ENCODE measurements at places on chromosomes 4 and X.

GRCh38 chrX:65127842-65128241, 151.6 kb upstream of the ZC4H2 start:
- DNase-seq = no peak

- DNase-seq = no peak
Measured at GRCh38 chr4:73620115-73620792, at the start of gene RASSF6. TSS of gene RASSF6 (minus strand) at chr4:73620436. CDS start at chr4:73611795, 8,641 bp downstream.

DNA sequence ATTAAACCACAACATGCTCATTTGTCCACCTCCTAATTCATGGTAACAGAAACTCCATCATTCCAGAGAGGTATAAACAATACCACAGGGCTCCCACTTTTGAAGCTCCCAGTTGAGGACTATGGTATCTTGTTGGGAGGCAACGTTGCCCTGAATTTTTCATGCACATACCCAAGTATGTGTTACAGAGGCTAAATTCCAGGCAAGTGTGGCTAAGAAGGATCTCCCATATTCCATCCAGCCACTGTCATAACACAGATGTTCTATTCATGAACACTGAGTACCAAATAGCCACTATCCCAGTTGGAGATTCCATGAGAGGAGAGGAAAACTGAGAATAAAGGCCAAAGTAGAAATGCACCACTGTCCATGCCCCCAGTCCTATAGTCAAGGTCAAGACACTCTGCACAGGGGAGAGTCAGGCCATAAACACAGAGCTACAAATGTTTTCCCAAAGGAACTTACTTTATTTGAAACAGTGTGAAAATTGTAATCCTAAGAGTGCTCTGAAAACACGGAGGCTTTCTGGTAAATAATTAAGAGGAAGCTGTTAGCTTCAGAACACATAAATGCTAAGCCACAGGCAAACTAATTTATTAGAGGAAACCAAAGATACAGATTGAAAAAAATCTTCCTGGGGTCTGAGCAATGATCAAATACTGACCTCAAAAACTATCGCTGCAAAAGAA, 42.4 kb upstream of the TMPRSS11B start:
- no peak for DNase-seq

DNA sequence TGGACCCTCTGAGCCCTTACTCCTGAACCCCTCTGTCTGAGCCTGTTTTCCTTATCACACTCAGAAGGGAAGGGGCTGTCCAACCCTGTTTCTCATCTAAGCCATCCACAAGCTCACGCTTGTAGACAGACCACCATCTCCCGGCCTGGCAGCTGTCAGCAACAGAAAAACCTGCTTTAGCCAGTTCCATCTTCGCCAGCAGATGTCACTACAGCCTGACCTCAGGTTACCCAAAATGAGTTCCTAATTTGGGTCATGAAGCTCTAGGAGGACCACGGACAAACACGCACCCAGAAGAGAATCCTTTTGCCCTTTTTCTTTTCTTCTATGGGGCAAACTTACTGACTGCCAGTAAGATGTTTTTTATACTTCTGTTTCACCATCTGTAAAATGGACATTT, 445.4 kb downstream of the BCOR start:
- no peak for DNase-seq

GRCh38 chr4:140180577-140180976, 26.6 kb upstream of the MAML3 start:
- DNase-seq = no peak

- no peak for DNase-seq
Measured at GRCh38 chr4:41748571-41749475, at the start of gene PHOX2B. TSS of gene PHOX2B (minus strand) at chr4:41748725. CDS start at chr4:41748610, 115 bp downstream.
